Tibial artery (tissue), 4 donors: ENCODE measurements at places on chromosomes 7 and 10.
A peak's percentile ranks its signal among the peaks of the same experiment; 100 is the strongest.

- no peak for DNase-seq
These were observed 27.1 kb upstream of the VCL start for GRCh38 chr10:73970845-73971244.

GRCh38 chr10:119323085-119324016 lies 116.0 kb downstream of the GRK5 start:
- DNase-seq = no peak

DNA sequence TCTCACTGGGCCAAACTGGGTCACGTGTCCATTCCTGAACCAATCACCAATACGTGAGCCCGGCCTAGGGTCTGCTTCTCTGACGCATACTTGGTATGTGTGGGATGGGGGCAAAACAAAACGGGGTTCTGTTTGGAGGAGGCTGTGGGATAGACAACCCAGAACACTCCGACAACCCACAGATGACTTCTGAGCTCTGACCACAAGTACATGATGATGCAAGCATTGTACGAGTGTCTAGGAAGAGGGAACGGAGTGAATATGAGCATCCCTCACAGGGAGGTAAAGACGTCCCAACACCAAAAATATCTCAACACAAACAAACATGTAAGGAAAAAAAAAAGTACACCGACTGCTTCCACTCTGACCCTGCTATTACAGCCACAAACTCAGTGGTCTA lies 5.6 kb downstream of the DAGLB start:
- no peak for DNase-seq

- no peak for DNase-seq
These were observed 148.4 kb downstream of the MDFIC start for GRCh38 chr7:115070311-115070710.

DNA sequence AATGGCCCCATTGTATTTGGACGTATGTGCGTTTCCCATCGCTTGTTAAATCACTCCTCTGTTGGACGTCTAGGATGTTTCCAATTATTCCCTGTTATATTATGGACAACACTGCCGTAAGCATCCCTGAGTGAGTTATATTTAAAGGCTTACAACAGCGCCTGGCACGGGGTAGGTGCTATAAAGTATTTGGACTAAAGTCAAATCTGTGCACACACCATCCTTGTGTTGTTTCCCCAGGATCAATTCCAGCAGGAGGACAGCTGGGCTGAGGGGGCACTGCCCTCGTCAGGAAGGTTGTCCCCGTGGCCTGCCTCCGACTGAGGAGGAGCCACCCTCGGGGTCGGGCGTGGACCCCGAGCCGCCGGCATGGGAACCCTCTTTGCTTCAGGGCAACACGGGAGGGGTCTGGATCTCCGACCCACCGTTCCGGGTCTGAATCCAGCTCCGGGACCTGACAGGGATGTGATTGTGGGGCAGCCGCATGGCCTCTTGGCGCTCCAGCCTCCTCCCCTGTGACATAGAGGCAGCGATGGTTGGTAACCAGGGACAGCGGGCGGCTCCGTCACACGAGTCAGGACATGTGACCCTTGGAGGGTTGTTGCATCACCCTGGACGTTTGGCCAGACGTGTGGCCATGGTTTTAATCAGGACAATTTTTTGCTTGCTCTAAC lies 1.5 kb upstream of the JAKMIP3 start:
- no peak for DNase-seq

DNA sequence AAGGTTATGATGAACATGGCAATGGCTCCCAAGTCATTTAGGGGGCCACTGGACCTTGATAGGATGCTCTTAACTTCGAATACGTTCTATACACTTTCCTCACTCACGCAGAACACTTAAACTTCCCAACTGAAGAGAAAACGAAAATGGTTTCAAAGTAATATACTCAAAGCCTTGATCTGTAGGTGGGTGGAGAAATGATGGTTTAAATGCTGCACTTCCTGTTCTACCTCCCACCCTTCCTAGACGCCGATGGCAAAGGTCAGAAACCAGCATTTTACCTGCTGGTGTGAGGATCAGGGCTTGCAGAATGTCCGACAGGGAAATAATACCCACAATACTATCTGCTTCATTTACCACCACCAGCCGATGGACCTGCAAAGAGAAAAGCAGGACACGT lies 40.5 kb upstream of the RHEB start:
- DNase-seq = no peak

- DNase-seq = no peak
These were observed 11.3 kb upstream of the MRPS24 start for GRCh38 chr7:43880596-43880995.

DNA sequence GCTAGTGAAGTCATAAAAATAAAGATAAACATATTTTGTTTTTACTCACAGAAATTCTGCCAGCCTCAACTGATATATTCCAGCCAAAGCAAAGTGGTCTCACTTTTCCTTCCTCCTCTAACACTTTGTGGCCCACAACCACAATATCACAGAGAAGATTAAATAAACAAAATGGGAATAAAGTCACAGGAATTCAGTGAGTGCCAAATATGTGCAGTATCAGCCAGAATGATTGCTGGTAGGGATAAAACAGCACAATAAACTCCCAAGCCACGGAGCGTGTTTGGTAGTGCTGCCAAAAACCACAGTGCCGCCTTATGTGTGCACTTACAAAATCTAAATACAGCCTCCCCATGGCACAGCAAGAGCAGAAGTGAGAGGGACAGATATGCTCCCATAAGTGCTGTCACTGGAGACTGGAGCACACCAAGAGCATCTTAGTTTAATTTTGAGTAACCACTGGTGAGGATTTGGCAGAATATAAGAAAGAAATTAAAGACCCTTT lies 155.8 kb downstream of the POM121L12 start:
- DNase-seq = no peak

DNA sequence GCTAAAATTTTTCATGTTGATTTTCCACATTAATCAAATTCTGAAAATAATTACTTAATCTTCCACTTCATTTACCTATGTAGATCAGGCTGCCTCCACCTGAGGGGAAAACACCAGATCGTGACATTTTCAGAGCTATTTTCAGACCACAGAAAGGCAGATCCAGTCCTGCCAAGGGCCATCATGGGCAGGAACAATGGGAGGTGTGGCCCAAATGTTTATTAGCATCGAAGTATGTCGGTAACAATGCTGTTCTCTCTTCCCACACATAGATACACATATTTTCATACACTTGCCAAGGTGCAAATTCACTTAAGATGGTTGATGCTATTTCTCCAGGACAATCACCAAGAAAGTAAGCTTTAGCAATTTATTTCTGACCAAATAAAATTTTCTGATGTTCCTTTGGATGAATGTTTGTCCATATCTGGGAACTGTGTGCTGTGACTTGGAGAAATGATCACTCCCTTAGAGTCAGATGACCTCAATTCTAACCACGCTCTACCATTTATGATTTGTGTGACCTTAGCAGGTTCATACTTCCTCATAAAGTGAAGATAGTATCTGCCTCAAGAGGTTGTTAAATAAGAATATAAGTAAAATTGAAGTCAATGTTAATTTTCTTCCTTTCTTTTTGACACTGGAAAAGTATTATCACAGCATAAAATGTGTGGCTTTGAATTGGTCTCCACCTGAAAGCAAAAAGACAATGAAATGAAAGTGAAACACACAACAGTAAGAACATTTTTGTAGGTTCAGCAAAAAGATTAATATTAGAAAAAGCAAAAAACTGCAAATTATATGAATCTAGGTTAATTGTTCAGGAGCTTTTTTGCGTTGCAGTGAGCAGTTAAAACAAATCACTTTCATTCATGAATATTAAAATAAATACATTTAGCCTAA lies 310.4 kb upstream of the PHF14 start:
- DNase-seq = no peak

GRCh38 chr10:29668628-29669027 lies 33.9 kb upstream of the SVIL start:
- no peak for DNase-seq

GRCh38 chr10:17923728-17924127 lies 28.0 kb upstream of the SLC39A12 start:
- peak; percentile 83 for DNase-seq
